ENCODE measurements at places on chromosomes 3 and 15.

- DNase-seq: no peak
Measured at GRCh38 chr3:101577286-101577685, 3.3 kb downstream of the PCNP start.

GRCh38 chr3:122590610-122591009 is 13.2 kb downstream of the PARP15 start:
- no peak for DNase-seq

DNA sequence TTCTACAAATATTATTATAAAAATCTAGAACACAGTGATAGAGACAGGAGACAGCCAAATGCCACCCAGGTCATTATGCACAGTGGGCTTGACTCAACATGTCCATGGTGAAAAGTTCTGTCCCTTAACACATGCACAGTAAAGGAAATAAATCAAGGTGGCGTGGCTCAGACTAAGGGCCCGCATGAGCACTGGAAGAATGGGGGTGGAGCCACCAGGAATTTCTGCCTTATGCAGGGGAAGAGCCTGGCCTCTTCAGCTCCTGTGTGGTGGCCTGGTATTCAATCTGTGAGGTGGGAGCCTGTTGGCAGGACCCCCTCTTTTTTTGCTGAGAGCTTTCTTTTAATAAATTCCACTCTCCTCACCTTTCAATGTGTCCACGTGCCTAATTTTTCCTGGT is 17.2 kb upstream of the SPG21 start:
- DNase-seq: no peak

DNA sequence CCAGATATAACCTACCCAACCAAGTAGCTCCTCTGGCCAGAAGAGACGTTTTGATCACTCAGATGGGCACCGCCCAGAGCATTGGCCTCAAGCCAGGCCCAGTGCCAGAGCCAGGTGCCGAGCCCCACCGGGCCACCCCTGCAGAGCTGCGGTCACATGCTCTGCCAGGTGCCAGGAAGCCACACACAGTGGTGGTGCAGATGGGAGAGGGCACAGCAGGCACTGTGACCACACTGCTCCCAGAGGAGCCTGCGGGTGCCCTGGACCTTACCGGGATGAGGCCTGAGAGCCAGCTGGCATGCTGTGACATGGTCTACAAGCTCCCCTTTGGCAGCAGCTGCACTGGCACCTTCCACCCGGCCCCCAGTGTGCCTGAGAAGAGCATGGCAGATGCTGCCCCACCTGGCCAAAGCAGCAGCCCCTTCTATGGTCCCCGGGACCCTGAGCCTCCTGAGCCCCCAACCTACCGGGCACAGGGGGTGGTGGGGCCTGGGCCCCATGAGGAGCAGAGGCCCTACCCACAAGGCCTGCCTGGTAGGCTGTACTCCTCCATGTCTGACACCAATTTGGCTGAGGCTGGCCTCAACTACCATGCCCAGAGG is 19.1 kb upstream of the APEH start:
- DNase-seq: no peak

GRCh38 chr3:119585856-119586570 is 6.7 kb downstream of the ADPRH start:
- DNase-seq: no peak

GRCh38 chr3:136562026-136562425 is 190.2 kb downstream of the STAG1 start:
- DNase-seq: no peak

- DNase-seq: no peak
Measured at GRCh38 chr3:12854565-12854964, 13.2 kb upstream of the RPL32 start.

DNA sequence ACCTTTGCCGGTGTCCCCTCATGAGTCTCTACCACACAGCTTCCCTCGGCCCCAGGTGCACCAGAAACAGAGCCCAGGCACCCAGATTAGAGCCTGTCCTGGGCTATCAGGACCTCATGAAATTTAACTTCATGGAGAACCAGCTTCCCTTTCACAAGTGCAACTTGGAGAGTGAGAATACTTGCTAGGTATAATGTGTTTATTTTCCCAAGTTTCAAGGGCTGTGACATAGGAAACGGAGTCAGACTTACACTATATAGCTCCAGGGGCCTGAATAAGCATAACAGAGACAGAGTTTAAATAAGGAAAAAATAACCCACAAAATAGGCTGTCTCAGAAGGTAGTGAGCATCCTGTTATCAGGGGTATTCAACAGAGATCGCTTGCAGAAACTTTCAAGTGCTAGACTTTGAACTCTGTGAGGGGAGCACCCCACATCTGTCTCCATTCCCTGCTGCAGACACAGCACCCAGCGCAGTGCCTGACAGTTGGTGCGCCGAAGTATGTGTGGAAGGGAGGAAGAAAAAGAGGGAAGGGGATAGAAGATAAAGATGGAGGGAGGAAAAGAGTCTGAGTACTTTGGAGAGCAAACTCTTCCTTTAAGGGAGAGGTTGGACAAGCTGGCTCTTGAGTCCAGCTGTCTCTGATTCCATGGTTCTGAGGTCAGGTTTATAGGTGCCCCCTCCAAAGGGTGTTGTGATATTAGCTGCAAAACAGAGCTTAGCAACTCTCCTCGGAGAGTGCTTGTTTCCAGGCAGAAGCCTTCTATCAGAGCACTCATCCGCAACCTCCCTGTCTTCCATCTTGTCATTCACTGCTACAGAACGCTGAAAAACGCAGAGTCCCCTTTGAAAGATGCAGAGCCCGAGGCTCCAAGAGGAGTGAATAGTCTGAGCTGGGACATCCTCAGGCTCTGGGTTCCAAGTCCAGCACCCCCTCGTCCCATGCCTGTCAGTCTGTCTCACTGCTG is 84.8 kb downstream of the CPN2 start:
- no peak for DNase-seq

DNA sequence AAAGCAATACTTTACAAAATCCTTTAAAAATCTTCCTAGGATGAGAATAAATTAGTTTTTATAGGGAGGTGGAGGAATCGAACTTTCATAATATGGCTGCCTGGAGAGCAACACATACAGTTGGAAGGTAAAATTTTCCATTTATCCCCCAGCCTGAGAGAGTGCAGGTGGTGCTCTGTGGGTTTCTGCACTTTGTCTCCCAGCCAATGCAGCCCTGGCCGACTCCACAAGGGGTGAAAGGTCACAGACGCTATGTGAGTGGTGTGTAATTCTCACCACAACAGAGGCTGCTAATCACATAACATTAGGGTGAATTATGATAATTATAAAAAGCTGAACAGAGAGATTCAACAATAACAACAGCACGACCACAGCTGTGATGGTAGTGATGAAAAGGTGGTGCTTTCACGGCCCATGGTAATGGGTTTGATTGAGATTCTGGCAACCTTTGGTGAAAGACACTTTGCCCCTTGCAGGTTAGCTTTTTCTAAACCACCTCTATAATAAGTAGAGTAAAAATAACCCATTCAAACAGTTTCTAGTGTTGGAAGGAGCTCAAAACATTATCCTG is 30.1 kb upstream of the NANOGP8 start:
- no peak for DNase-seq

DNA sequence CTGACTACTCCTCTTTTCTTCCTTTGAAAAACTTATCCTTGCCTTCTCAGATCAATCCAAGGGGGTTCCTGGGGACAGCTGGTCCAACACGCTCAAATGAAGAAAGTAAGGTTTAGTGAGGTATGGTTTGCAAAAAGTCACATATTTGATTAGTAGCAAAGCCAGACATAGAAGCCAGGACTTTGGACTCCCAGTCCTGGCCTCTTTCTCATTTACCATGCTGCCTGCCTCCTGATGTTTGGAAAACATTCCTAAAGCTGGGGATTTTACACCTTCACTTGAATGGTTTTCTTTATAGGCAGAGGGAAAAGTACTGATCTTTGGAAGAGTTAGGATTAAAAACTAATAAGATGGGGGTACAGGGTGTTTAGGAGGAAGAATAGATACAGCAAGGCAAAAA is 14.6 kb downstream of the POPDC2 start:
- DNase-seq: no peak

DNA sequence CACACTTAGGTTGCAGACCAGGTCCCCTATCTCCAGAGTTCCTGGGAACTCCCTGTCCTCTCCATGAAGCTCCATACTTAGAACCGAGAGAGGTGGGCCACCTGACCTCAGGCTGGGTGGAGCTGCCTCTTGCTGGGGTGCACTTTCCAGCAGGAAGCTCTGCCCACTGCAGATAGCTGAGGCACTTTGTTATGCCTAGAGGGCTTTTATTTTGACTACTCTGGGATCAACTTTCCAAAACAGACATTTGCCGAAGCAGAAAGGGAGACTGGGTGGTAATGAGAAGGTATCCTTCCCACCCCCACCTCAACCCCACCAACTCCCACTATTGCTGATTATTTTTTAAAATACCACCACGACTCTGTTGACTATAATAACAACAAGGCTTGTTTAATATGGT is 54.7 kb downstream of the CLDN11 start:
- DNase-seq: no peak

DNA sequence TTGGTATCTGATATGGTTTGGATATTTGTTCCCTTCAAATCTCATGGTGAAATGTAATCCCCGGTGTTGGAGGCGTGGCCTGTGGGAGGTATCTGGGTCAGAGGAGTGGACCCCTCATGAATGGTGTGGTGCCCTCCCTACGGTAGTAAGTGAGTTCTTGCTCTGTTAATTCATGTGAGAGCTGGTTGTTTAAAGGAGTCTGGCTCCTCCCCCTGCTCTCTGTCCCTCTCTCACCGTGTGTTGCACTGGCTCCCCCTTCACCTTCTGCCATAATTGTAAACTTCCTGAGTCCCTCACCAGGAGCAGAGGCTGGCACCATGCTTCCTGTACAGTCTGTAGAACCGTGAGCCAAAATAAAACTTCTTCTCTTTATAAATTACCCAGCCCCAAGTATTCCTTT is 246.9 kb upstream of the AGTR1 start:
- peak; percentile 35 for DNase-seq

DNA sequence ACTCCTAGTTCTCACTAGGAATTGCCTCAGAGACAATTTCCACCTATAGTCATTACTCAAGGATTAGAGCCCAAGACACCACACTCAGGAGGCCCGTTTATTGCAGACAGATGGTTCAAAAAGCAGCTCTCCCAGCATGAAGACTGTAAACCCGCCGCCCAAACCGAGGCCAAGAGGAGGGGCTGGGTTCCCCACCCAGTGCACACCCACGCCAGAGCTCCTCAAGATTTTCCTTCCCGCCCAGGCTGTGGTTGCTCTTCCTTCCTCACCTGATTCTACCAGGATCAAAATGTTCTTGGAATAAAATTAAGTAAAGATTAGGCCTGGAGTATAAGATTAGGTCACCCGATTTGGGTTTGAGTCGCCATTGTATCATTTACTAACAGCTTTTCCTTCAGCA is 364.4 kb downstream of the MECOM start:
- no peak for DNase-seq

DNA sequence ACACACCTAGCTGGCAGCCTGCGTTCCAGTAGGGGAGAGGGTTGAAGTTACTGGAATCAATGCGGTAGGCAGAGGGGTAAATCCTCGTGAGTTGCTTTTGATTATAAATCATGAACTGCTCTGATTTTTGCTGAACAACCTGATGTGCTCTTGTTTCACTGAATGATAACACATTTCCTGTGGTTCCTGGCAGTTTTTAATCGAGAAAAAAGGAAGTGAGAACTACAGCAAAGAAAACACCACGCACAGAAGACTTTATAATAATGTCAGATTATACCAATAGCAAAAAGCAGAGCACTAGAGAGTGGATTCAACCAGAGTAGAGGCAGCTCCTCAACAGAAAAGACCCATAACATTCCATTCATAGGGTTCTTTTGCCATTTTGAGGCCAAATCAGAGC is 200.8 kb upstream of the STRIT1 start:
- DNase-seq: no peak

DNA sequence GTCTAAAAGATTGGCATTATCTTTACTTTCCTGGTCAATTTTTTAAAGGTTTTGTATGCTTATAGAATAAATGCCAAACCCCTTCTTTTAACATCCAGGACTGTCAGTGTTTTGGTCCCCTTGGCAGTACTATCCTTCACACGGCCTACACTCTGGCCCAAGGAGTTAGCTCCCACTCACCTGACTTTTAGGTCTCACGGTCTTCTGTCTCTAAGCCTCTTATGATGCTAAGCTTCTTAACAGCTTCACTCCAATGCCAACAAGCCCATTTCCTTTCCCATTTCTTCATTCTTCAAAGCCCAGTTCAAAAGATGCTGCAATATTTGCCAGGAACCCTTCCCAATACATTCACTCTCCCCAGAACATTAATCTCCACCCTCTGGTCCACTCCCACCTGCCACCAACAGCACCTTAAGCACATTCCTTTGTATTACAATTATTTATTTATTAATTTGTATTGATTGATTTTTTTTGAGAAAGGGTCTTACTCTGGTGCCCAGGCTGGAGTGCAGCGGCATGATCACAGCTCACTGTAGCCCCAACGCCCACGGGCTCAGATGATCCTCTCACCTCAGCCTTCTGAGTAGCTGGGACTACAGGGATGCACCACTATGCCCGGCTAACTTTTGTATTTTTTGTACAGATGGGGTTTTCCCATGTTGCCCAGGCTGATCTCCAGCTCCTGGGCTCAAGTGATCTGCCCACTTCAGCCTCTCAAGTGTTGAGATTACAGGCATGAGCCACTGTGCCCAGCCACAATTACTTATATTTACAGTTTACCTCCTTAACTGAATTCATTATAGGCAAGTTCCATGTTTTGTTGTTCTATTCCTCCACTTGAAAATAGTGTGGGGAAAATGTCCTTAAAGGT is 27.8 kb downstream of the IFT80 start:
- DNase-seq: no peak

GRCh38 chr3:196803891-196804468 is 63.7 kb upstream of the SENP5 start:
- DNase-seq: no peak

GRCh38 chr3:16599694-16600093 is 5.5 kb downstream of the DAZL start:
- DNase-seq: no peak

DNA sequence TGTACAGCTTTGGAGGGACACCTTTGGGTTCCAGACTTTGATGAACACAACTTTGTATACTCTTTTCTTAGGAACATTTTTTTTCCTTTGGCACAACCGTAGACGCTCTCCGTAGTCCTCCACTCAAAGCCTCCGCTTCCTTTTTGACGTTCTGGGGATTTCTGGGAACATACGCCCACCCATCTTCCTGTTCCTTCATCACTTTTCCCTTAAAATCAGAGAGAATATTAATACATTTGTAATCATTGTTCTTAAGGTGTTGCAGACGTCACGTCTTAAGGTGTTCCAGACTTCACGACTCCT is 405 bp upstream of the SPG21 start:
- DNase-seq: no peak

GRCh38 chr3:65672061-65672460 is 366.7 kb downstream of the MAGI1 start:
- no peak for DNase-seq

- DNase-seq: peak; percentile 62
Measured at GRCh38 chr15:67824976-67825880, at the start of gene SKOR1. TSS of gene SKOR1 (plus strand) at chr15:67825509. CDS start at chr15:67825603, 94 bp downstream.
